GM06990 (cell line): ENCODE measurements at places on chromosomes 2 and 18.
A peak's percentile ranks its signal among the peaks of the same experiment; 100 is the strongest.

GRCh38 chr2:200321780-200322534 lies 15.5 kb downstream of the SPATS2L start:
- no peak for DNase-seq

GRCh38 chr18:13186687-13187086 lies 31.9 kb upstream of the LDLRAD4 start:
- no peak for DNase-seq

DNA sequence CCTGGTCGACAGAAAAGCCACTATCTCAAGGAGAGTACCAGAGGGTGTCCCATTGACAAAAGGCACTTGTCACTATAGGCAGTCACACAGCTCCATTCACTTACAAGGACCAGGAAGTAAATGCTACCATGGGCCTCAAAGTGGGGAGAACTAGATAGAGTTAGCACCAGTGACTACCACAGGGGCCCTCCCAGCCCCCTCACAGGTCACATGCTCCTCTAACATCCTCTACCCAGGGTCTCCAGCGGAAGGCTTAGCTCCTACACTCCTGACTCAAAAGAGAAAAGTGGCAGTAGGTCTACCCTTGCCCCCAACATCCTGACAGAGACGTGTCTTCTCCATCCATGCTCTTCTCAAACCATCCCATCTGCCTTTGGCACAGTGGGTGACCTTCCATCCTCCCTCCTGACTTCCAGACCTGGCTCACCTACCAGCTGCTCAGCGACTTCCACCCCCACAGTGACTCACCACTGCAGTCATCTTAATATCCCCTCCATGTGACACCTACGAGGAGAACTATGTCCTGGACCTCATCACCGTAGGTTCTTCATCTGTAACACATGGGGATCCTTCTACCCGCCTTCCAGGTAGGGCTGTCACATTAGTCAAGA lies 5.6 kb upstream of the DNMT3A start:
- DNase-seq, result no peak

GRCh38 chr18:12839057-12839525 lies 44.9 kb downstream of the PTPN2 start:
- peak; percentile 66 for DNase-seq

DNA sequence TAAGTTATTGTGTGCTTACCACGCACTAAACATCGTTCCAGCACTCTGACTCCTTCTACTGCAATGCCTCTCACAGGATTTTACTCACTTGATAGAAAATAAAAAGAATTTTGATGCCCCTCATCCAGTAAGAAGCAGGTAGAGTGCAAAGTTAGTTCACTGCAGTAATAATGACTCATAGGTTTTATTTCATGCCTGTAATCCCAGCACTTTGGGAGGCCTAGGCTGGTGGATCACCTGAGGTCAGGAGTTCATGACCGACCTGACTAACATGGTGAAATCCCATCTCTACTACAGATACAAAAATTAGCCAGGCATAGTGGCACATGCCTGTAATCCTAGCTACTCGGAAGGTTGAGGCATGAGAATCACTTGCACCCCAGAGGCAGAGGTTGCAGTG lies 190.6 kb downstream of the RAD51AP2 start:
- no peak for DNase-seq

GRCh38 chr18:35580701-35581539 lies 620 bp upstream of the GALNT1 start:
- peak; percentile 77 for DNase-seq

- DNase-seq, result no peak
These were observed 167.6 kb upstream of the SALL3 start for GRCh38 chr18:78812067-78812466.

- peak; percentile 73 for DNase-seq
These were observed 11.9 kb downstream of the IL18R1 start for GRCh38 chr2:102367331-102367971.

DNA sequence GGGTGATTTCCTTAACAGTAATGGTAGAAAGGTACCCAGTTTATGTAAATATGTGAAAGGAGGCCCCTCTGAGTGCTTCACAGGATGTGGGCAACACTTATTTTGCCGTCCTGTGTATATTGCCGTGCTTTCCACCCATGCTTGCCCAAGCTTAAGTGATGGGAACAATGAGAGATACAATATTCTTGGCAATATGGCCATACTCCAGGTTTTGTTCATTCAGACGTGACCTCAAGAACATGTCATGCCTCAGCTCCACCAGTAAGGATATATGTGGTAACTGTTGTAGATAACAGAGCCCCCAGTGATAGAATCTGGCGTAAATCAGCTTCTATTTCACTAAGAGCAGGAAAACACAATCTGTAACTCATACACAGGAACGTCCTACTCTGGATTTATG lies 318.7 kb downstream of the PTPRM start:
- DNase-seq, result no peak

- no peak for DNase-seq
These were observed 69.4 kb upstream of the POMC start for GRCh38 chr2:25237764-25238163.

DNA sequence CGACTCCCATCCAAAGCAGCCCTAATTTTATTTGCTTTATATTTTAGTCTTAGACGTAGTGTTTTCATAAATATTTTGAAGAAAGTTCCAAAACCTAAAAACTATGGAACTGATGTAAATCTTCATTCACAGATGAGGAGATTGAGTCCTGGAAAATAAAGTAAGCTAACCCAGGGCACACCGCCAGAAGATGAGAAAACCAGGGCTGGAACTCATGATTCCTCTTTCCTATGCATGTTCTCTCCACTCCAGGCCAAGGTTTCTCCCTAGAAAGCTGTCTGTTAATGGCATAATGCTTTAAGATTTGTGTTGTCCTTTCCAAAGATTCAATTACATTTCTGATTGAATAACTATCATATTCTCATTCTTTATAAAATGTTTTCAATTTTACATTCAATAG lies 78.4 kb upstream of the ZC3H15 start:
- DNase-seq, result no peak

- DNase-seq, result peak; percentile 89
These were observed 1.3 kb downstream of the BCL2 start for GRCh38 chr18:63317982-63318888.

GRCh38 chr2:60556576-60557485 lies 3.4 kb upstream of the BCL11A start:
- DNase-seq, result no peak

- peak; percentile 30 for DNase-seq
These were observed 453 bp upstream of the ANTXR1 start for GRCh38 chr2:69012310-69013141.

DNA sequence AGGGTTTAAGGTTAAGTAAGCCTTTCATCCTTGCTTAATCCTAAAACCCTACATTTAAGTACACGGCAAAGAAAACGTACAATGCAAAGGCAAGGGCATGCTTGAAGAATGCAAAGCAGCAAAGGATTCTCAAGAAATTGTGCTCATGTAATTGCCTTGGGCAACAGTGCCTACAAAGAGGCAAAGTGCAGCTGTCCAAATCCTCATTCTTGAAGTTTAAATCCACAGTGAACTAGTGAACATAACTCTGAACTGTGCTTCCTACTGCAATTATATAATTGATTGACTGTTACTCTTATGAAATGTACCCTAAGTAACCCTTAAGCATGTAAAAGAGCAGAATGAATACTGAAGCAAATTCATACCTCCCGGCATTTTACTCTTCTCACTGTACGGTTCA lies 85.4 kb downstream of the MAP3K20 start:
- no peak for DNase-seq

DNA sequence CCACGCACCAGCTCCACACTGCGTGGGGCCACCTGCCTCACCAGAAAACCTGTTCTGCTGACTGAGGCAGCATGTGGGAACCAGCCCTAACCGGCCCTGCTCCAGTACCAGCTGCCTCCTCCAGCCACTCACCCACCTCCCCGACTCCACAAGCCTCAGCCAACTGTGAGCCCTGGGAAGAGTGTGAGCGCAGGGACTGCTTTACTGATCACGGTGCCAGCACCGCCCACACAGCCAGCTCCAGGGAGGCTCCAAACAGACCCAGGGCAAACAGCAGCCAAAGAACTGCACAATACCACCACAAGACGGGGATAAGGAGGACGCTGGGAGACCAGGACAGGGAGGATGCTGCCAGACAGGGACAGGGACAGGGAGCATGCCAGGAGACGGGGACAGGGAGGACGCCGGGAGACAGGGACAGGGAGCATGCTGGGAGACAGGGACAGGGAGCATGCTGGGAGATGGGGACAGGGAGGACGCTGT lies 28.4 kb downstream of the EIPR1 start:
- DNase-seq, result no peak

- no peak for DNase-seq
These were observed 39.3 kb upstream of the ELAC1 start for GRCh38 chr18:50928551-50928950.

- DNase-seq, result no peak
These were observed 65.1 kb upstream of the ODC1 start for GRCh38 chr2:10513201-10513600.

DNA sequence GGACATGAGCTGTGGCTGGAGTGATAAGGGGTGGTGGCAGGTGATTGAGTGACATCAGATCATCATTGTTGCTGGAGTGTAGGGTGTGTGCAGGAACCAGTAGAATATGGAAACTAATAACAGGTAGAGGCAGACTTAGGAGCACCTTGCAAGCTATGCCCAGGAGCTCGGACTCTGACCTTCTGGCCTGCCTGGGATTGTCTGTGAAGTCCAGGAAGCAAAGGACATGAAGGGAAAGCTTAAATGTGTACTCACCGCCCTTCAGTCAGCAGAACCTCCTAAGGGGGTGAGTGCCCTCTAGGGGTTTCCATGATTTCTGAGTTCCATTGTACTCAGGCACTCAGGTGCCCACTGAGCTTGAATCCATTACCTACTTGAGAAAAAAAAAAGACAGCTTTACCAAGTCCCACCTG lies 104.2 kb downstream of the CRIM1 start:
- DNase-seq, result no peak

GRCh38 chr2:224849264-224849663 lies 133.1 kb upstream of the CCDC195 start:
- no peak for DNase-seq

GRCh38 chr2:135913727-135914365 lies 37.6 kb upstream of the MCM6 start:
- DNase-seq, result peak; percentile 29

GRCh38 chr2:99573634-99574251 lies 83.9 kb upstream of the REV1 start:
- no peak for DNase-seq

DNA sequence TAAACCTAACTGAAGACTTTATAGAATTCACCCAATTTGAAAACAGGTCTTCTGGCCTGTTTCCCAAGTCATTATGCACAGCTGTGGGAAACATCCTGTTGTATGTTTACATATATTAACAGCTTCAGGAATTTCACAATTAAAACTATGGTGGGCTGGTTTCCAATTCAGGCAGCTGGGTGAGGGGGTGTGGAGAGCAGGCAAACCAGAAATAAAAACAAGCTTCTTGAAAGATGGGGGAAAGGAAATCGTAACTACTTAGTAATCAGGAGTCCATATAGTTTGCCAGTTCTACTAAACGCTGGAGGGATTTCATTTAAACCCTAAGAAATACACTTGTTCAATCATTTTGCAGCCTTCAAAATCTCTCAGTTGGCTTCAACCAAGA lies 22.8 kb downstream of the ATP8B1 start:
- DNase-seq, result no peak

- no peak for DNase-seq
These were observed 238.5 kb downstream of the MTX2 start for GRCh38 chr2:176507786-176508185.

GRCh38 chr2:83578405-83578804 lies 880.7 kb downstream of the SUCLG1 start:
- DNase-seq, result no peak
